ENCODE measurements at places on chromosomes 12 and 14. TPM values are rescaled to one million over a fixed set of nuclear protein-coding genes. Genes with fewer than 3 reads are reported as not detected.
A peak's percentile ranks its signal among the peaks of the same experiment; 100 is the strongest.

- peak; percentile 2 for DNase-seq
Observed at GRCh38 chr12:74412606-74413230, 124.9 kb upstream of the ATXN7L3B start.

DNA sequence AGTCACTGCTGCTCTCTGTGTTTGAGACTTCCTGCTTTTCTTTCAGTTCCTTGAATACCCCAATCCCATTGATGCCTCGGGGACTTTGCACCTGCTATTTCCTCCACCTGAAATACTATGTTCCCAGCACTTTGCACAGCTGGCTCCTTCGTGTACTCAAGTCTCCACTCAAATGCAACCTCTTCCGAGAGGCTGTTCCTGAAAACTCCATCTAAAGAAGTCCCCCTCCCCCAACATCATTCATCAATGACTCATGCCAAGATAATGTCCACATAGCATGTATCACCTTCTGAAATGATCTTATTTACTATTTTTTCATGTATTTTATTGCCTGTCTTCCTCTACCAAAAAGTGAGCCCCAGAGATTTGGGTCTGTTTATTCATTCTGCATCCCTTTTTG, 48.6 kb downstream of the HSPB8 start:
- DNase-seq = no peak

The TEX52 gene
- total RNA-seq = not detected

The CLEC2D gene
- total RNA-seq = 4.7 TPM

DNA sequence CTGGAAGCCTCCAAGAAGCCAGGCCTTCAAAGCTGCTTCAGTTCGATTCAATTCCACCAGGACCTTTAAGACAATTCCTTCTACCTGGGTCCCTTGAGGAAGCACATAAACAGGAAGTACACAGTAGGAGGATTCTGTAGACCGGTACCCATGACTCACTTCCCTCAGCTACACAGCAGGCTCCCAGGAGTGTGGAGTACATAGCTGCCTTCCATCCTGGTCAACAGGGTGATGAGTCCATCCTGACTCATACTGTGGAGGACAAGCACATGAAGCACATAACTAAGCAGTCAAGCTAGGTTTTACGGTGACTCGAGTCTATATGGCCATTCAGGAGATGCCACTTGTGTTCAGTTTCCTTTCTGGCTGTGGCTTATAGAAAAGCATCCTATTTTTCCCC, 197.6 kb upstream of the RBM19 start:
- DNase-seq = peak; percentile 16

DNA sequence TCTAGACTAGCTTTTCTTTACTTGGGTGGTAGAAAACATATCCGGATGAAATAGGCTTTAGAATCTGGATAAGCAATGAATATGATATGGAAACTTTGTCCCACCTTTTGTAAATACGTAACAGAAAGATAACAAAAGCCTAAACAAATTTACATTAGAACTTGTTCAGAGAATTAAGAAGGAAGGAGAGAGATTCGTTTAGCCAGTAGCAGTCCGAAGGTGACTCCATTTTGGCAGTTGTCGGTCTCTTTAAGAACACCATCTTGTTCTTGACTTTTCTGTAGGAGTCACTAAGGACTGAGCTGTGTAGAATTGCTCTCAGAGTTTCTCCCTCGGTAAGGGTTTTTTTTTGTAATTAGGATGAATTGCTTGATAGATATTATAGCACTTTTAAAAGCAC, 475.1 kb downstream of the PCNX1 start:
- no peak for DNase-seq

GRCh38 chr12:46133751-46134150, 135.1 kb downstream of the SLC38A1 start:
- DNase-seq = no peak
